ENCODE measurements at places on chromosomes 6 and 20.
A peak's percentile ranks its signal among the peaks of the same experiment; 100 is the strongest.

DNA sequence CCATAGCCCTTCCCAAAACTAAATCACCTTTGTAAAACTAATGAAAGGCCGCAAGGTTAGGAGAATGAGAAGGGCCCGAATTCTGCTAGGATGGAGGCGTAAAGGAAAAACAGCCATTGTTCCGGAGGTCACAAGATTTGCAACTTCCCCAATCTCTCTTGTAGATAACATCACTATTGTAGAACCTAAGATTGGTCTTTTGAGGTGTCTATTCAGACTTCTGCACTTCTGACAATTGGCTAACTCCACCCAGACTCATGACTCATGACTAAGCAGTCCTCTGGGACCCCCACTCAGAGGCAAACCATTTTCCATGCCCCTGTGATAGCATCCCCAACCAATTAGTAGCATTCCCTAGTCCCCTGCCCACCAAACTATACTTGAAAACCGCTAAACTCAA is 210.5 kb upstream of the SHLD1 start:
- no peak for DNase-seq

DNA sequence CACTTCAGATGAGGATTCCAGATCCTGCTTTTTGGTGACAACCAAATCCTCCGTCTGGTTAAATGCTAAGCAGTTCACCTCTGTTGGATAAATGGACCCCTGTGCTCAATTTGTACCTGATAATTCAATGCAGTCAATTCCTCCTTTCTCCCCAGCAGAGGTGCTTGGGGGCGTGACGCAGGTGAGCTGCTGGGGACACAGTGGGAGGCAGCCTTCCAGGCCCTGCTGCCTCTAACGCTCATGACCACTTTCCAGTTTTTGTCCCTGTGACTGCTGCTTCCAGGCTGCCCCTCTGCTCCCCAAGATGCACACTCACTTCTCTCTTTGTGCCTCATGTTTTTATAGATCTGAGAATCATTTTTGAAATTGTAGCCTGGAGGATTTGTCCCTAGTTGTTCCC is 78.5 kb downstream of the TTLL2 start:
- DNase-seq = no peak

DNA sequence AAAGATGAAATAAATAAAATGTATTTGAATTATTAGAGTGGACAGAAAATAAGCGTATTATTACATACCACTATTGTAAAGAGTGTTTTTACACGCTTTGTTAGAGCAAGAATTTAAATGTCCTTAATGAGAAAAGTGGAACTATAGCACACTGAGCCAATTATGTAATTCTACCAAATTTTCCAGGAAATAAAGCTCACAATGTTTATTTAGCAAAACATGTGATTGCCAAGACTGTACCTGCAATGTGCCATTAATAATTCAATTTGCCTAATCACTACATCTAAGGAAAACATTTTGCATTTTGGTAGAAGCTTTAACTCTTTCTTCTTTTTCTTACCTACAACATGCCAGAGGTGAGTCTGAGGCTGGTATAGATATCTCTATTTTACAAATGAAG is 58.7 kb upstream of the PHACTR1 start:
- DNase-seq = no peak

GRCh38 chr6:87572021-87572420 is 17.8 kb downstream of the RARS2 start:
- DNase-seq = no peak

- no peak for DNase-seq
Measured at GRCh38 chr6:111773501-111774345, 99.5 kb downstream of the FYN start.

- no peak for DNase-seq
Measured at GRCh38 chr6:133187657-133188453, 53.3 kb upstream of the EYA4 start.

DNA sequence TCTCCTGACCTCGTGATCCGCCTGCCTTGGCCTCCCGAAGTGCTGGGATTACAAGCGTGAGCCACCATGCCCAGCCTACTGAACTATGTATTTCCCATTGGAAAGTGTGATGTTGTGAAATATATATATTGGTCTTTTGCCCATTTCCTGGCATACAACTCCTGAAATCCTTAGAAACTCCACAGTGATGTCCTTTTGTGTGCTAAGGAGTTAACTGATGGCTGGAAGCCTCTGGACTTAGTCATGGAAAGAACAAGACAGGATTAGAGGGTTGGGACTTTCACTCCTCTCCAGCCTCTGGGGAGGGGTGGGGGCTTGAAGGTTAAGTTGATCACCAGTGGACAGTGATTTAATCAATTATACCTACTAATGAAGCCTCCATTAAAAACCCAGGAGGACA is 7.1 kb downstream of the PANK2 start:
- DNase-seq = no peak

GRCh38 chr6:18260448-18261106 is 3.8 kb downstream of the DEK start:
- DNase-seq = peak; percentile 39

- DNase-seq = peak; percentile 15
Measured at GRCh38 chr6:151749341-151749740, 58.1 kb upstream of the ESR1 start.

DNA sequence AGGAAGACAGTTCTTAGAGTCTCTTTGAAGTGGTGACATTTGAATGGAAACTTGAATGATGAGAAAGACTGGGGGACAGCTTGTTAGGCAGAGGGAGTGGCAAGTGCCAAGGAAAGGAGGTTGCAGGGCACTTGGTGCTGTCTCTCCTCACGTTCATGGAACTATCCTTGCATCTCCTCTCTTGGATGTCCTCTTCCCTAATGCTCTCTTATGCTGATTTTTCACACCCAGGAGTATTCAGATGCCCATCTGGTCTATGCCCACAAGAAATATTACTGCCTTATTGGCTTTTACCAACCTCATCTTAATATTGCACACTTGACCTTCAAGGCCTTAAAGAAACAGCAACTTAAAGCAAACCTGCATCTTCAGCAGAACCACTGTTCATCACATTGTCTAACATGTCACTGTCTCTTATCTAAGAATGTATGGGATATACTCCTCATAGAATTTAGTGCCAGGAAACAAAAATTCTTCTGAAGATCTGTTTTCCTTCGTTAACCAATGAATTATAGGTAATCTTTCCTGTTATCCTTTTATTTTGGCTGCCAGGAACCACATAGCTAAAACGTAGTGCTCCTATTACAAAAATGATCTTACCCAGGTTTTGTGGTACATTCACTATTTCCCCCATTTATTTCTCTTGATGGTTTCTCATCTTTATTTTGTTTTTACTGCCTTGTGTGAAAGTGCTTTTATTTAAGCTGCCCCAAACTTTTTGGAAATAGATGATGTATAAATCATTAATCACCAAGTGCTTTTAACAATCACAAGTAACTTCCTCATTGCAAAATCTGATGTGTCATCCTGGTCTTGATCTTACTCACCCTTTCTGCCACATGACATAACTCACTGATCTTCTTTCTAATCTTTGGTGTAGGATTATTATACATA is 12.8 kb downstream of the RGS17 start:
- peak; percentile 29 for DNase-seq

GRCh38 chr20:53922901-53923314 is 147.5 kb downstream of the BCAS1 start:
- DNase-seq = peak; percentile 97

GRCh38 chr20:34980543-34981233 is 25.0 kb downstream of the MYH7B start:
- DNase-seq = no peak

DNA sequence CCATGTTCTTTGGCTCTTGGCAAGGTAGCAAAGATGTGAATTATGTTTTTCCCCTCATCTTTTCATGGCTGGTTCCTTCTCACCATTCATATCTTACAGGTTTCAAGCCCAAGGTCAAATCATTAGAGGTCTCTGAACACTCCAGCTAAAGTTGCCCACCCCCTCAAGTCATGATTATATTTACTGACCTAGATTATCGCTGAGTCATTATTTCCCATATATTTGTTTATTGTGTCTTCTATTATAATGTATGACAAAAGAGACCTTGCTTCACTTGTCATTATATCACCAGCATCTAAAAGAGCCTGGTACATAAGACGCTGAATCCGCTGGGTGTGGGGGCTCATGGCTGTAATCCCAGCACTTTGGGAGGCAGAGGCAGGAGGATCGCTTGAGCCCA is 12.4 kb downstream of the DSN1 start:
- DNase-seq = no peak

DNA sequence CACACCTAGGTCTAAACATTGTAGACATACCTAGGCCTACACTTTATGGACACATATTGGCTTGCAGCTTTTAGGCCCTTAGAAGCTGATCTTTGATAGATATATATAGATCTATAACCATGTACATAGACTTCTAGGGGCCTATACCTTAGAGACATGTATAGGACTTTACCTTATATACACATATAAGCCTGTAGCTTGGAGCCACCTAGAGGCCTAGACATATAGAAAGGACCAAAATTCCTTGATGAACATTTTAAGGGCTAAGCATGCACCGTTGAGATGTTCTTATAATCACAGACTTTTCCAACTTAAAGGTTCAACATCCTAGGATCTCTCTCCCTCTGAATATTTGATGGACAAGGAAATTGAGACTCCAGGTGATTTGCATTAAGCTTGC is 371.7 kb upstream of the SASH1 start:
- DNase-seq = no peak

- DNase-seq = no peak
Measured at GRCh38 chr6:15882915-15883314, 220.1 kb upstream of the DTNBP1 start.

DNA sequence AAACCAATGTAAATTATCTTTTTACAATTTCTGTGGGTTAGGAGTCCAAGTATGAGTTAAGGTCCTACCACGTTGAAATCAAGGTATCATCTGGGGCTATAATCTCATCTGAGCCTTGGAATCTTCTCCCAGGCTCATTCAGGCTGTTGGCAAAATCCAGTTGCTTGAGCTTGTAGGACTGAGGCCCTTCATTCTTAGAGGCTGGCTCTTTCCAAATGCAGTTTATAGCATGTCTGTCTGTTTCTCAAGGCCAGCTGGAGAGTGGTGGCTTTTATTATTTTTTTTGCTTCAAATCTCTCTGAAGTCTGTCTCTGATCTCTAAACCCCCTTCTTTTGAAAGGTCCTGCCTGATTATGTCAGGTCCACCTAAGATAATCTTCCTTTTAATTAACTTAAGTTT is 177.2 kb upstream of the ASCC3 start:
- no peak for DNase-seq

GRCh38 chr6:63214816-63215215 is 3.5 kb downstream of the FKBP1C start:
- peak; percentile 94 for DNase-seq

GRCh38 chr6:143542888-143543287 is 31.4 kb upstream of the FUCA2 start:
- DNase-seq = no peak

DNA sequence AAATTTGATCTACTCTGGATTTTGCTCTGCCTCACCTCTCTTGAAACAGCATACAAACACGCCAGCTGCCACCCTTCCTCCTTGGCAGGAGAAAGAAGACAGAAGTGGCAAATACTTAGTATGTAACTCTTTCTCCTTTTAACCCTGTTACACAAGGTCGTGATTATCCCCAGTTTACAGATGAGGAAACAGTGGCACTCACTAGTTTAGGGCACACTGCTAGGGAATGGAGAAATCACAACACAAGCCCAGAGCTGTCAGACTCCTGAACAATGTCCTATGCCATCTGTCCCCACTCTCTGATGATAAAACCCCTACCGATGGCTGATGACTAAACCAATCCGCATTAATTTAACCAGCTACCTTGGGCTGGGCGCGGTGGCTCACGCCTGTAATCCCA is 79.7 kb downstream of the FGD2 start:
- peak; percentile 17 for DNase-seq

GRCh38 chr6:146595972-146596731 is 2.6 kb upstream of the ADGB start:
- peak; percentile 96 for DNase-seq

GRCh38 chr6:157800420-157801237 is 22.4 kb upstream of the SNX9 start:
- peak; percentile 21 for DNase-seq

GRCh38 chr20:53159160-53159559 is 187.0 kb downstream of the TSHZ2 start:
- no peak for DNase-seq

DNA sequence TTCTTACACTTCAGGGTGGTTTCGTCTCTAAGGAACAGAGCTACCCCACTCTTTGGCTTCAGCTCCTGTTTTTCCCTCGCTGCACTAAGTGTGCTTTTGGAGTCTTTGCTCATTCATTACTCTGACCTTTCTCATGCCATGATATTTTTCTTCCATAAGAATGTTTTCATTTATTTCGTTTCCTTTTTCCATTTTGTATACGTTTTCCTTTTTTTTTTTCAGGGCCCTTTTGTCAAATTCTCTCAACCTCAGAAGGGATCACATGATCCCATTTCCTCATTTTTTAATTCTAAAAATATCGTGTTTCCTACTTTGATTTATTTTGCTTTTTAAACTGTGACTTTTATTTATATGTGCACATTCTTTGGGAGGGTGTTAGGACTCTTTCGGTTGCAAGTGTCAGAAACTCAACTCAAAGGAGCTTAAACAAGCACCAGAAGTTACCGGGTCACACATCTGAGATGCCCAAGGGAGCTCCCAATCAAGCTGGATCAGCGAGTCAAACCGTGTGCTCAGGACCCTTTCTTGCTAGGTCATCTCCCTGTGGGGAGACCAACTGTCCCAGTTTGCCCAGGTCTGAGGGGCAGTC is 40.6 kb downstream of the GCNT2 start:
- no peak for DNase-seq

- DNase-seq = no peak
Measured at GRCh38 chr6:28245206-28245941, 6.7 kb downstream of the ZKSCAN4 start.

GRCh38 chr6:82068721-82069120 is 178.8 kb downstream of the IBTK start:
- no peak for DNase-seq

DNA sequence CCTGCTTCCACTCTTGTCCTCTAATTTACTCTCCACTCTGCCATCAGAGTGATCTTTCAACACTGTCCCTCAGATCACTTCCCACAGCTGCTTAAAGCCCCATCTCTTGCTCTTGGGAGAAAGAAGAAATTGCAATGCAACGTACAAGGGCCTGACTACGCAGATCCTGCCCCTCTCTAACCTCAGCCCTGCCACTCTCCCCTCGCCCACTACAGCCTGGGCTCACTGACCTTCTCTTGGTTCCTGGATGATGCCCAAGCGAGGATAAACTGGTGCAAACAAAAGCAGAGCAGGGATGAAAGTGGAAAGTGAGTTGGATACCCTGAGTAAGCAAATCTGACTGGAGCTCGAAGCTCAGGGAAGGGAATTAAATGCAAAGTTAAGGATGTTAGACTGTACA is 92.9 kb downstream of the MAP3K5 start:
- DNase-seq = no peak

DNA sequence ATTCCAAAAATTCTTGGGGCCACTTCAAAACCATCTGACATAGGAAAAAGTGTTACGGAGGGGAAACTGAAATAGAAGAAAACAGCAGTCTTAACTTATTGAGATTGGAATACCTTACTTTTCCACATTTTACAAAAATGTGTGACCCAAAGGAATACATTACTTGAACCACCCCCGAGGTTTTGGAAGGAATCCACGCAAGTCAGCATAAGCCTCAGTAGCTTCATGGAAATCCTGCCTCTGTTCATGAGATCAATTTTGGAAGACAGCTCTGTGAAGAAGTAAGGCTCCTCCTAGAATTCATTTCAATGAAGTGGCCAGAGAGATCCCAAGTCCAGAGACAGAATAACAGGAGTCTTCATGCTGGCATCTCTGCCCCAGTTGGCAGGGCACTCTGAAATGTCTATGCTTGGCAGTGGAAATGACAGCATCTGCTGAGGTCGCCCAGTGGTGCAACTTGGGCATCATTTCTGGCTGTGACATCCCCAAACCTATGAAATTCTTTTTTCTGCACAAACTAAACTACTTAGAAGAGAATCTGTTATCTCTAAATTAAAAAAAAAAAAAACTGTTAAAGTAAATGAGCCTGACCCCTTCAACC is 132.5 kb downstream of the EPM2A start:
- DNase-seq = no peak

Measured in AML-193 (cell line).